ENCODE measurements at places on chromosomes 2 and 18.

DNA sequence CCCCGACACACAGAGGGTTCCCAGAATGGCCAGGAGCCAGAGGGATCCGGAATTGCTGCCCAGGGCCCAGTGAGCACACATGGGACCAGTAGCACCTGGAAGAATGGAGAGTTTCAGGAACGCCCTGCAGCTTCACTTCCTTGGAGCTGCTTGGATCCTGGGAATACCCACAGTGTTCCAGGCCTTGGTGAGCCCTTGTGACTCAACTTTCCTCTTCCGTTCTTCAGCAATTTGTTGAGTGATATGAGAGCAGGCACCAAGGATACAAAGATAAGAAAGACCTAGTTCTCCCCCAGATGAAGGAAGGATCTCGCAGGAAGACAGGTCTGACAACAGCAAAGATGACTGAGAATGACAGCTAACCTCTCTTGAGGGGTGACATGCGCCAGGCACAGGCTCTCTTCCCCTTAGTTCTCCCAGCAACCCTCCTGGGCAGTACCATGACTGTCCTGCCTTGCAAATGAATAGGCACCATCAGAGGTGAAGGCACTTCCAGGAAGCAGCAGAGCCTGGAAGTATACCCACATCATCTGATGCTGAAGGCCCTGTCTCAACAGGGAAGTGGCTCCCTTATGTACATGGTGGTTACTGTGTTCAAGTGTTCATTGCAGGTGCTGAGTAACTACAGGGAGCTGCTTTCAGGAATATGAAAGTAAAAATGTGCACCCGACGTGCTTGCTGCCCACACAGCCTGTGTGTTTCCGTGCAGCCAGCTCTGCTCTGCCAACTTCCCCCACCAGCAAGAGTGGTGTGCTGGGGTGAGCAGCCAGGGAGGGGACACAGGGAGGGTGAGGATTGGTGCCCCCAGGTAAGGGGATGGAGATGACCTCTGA is 116.2 kb downstream of the STPG4 start:
- DNase-seq, result no peak

GRCh38 chr2:238591732-238592131 is 165.0 kb downstream of the ASB1 start:
- DNase-seq, result no peak

DNA sequence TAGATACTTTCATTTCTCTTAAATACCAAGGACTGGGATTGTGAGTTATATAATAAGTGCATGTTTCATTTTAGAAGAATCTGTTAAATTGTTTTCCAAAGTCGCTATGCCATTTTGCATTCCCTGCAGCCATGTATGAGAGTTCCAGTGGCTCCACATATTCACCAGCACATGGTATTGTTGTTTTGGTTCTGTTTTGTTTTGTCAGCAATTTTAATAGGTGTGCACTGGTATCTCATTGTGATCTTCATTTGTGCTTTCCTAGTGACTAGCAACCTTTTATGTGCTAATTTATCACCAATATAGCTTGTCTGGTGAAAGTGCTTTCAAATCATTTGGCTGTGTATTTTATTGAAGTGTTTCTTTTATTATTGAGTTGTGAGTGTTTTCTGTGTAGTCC is 278.9 kb downstream of the ZNF516 start:
- no peak for DNase-seq

DNA sequence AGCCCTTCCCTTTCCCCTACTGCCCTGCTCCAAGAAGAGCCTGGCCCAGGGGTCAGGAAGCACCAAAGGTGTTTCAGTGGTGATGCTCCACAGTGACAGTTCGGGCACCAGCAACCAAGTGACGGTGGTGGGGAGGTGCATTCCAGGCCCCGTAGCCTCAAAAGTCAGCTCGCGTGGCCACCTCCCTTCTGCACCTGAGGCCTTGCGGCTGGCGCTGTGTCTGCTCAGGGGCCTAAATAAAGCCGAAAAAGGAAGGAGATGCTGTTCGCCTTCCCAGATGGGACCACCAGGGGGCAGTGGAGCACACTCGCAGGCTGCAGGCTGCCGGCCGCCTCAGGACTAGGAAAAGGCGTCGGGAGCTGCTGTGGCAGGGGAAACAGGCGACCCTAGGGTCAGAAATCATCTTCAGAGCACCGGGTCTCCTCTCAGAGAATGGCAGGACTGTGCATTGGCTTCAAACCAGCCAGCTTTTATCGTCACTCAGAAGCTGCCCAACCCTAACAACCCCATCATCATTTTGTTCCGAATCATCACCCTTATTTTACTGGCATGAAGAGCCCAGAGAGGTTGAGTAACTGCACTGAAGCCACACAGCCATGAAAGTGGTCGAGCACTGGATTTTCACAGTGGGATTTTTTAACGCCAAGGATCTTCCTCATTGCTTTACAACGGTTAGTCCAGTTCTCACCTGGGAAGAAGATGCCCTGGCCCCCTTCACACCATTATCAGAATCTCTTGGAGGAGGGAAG is 213.0 kb upstream of the CELF4 start:
- peak; percentile 44 for DNase-seq

DNA sequence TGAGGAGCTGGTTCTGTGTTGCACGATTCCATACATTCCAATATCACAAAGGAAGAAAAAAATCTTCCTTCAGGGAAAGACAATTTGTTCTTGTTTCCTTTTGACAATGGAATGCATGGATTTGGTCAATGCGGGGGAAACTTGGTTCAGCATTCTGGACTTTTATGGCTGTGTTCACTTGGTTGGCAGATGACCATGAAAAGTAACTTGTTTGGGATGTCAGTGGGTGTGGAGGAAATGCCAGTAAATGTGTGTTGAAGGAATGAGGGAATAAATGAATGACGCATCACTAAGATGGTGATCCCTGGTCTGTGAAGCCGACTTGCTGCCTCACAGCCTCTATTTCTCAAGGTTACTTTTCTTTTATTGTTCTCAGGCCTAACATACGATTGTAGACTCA is 53.7 kb downstream of the THUMPD2 start:
- DNase-seq, result no peak

- DNase-seq, result no peak
Observed at GRCh38 chr2:27251766-27252165, 11.1 kb downstream of the SLC30A3 start.

GRCh38 chr2:197803033-197803444 is 1.4 kb upstream of the PLCL1 start:
- DNase-seq, result peak; percentile 30

DNA sequence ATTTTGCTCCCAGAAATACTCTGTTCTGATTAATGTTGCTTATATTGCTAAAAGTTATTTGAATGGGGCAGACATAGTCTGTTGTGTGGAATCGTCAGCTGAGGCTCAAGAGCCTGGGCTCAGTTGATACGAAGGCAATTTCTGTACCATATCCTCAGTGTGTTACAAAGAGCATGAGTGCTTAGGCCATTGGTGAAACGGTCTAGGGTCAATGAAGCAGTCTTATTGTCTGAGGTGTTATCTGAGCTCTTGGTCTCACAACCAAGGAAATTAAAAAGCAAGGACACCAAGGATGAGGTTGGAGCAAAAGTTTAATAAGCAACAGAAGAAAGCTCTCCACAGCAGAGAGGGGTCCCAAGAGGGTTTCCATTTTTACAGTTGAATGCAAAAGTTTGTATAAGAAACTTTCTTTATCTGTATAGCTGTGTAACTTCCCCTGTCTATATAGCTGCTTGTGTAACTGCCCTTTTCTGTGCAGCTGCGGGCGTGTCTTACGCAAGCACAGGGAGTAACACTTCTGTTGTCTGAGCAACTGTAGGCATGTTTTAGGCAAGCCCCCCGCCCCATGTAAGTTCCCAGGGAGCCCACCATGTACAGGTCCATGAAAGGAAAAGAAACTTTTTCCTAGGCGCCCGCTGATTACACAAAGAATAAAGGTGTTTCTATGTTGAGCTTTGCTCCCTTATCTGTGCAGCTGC is 40.6 kb upstream of the DSC1 start:
- no peak for DNase-seq

GRCh38 chr2:240233885-240234502 is 93.5 kb upstream of the OTOS start:
- no peak for DNase-seq

DNA sequence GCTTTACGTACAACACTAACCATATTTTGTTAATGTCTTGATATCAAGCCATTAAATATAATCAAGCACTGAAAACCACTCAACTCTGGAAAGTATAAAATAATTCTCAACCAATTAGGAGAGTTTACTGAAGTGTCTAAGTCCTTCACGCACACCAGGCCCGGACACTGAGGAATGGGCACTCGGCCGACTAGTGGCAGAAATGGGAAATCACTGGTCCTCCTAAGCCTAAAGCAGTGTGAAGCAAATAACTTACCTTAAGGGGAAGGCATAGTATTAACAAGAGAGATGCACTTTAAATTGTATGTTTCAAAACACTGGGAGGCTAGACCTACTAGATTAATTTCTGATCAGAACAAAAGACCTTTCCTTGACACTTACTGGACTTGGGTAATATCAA is 45.7 kb downstream of the FAM210A start:
- DNase-seq, result peak; percentile 38

GRCh38 chr2:140085674-140086073 is 1305.5 kb upstream of the NXPH2 start:
- no peak for DNase-seq

GRCh38 chr2:176125772-176126054 is 3.2 kb downstream of the HOXD9 start:
- no peak for DNase-seq

DNA sequence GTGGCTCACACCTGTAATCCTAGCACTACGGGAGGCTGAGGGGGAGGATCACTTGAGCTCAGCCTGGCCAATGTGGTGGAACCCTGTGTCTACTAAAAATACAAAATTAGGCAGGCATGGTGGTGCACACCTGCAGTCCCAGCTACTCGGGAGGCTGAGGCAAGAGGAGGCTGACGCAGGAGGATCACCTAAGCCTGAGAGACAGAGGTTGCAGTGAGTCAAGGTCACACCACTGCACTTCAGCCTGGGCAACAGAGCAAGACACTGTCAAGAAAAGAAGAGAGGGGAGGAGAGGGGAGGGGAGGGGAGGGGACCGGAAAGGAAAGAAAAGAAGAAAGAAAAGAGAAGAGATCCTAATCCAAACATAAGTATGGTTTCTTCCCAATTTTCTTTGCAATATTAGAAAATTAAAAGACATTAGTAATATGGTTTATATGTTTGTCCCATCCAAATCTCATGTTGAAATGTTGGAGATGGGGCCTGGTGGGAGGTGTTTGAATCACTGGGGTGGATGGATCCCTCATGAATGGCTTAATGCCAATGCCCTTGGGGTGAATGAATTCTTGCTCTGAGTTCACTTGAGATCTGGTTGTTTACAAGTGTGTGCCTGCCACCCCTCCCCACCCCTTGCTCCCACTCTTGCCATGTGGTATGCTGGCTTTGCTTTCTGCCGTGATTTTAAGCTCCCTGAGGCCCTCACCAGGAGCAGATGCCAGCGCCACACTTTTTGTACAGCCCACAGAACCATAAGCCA is 50.7 kb downstream of the TRIP12 start:
- no peak for DNase-seq

DNA sequence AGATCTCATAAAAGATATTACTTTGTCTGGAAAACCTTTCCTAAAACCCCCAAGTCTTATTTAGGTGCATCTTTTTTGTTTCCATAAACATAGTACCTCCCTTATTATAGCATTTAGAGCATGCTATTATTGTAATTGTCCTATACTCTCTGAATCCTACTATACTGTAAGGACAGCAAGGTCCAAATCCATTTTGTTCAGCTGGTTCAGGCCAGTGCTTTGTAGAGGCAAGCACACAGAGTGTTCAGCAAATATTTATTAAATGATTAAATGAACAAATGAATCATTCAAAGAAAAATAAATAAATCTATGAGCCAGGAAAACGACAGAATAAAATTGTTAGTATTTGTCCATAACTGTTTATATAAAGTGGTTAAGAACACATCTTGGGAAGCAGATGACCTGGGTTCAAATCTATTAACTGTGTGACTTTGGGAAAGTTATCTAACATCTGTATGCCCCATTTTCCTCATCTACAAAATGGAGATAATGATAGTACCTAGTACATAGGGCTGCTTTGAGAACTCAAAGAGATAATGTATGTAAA is 86.0 kb downstream of the COL3A1 start:
- no peak for DNase-seq

DNA sequence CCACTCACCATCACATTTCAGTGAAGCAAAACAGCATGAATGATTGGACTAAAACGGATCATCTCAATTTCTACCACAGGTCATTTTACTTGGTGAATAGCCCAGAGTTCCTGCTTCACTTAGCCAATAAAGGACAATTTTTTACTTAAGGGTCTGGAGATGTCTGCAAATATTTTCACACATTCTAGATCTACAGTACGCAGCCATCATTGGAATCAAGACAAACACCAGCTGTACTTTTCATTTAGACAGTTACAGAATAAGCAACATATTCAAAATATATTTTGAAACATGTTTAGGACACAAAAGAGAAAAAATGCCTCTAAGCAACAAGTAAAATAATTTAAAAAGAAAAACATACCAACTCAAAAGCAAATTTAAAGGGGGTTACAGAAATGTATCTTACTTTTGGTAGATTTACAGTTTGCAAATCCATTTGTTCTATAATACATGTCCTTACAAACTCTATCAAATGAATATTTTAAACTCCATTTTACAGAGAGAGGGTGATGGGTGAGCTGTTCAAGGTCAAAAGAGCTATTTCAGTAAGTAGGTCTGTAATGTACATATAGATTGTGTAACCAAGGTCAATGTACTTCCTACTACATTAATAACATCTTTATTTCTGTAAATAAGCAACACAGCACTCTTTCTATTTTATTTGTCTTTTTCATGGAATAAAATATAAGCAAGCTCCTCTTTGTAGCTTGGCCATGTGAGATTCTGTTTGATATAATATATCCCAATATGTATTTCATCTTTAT is 13.4 kb downstream of the PPP1R1C start:
- DNase-seq, result no peak

DNA sequence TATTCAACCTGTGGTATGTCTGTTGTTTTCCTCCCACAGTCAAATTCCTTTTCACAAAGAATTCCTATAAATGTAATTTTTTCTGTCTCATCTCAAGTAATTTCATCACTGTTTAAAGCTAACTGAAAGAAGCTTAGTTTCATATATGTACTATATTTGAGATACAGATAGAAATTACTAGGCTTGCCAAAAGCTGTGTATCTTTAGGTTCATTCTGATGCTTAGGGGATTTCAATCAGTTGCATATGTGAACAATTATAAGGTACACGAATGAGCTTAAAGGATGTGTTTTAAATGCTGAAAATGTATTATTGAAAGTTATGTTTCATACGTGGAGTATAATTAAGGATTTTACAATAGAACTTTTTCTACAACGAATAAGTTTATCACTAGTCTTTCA is 59.2 kb upstream of the DSG1 start:
- no peak for DNase-seq

- no peak for DNase-seq
Observed at GRCh38 chr18:37188016-37188791, 359.3 kb downstream of the KIAA1328 start.

Measured in A549 (cell line).